ENCODE measurements at places on chromosomes 4 and X.

- no peak for DNase-seq
Observed at GRCh38 chr4:38188631-38189101, 228.5 kb downstream of the PTTG2 start.

DNA sequence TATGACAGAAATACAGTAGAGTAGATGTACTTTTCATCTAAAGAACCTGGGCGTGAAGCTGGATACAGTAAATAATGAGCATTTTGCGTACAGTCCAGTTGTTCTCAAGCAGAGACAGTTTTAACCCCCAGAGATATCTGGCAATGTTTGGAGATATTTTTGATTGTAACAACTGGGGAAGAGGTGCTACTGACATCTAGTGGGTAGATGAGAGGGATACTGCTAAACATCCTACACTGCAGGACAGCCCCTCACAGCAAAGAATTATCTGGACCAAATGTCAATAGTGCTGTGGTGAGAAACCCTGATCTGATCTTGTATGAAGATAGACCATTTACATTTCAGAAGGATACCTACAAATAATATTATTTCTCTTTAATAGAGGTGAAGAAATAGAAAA is 200.2 kb upstream of the FAM47A start:
- no peak for DNase-seq

- no peak for DNase-seq
Observed at GRCh38 chr4:167000141-167000852, 234.0 kb downstream of the SPOCK3 start.

- no peak for DNase-seq
Observed at GRCh38 chr4:24078347-24078962, 188.6 kb upstream of the PPARGC1A start.

GRCh38 chrX:130109429-130110378 is 593 bp downstream of the ELF4 start:
- DNase-seq = no peak

- no peak for DNase-seq
Observed at GRCh38 chr4:75514949-75515612, 808 bp downstream of the THAP6 start.

DNA sequence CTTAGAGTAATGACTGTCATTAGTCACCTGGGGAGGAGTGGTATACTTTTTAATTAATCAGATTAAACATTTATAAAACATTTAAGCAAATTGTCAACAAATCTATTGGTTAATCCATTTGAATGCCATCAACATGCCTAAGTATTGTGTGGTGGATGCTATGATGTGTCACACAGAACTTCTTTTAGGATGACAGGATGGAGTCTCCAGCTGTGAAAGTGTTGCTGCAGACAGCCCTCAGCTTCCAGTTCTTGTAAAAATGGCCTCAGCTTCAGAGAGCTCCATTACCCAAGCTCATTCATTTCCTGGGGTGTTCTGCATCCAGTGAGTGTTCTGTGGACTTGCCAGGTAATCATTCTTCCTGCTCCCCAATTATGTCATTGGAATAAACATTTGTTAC is 74.3 kb upstream of the CLNK start:
- no peak for DNase-seq

- no peak for DNase-seq
Observed at GRCh38 chrX:137342969-137343368, 223.0 kb upstream of the ZIC3 start.

GRCh38 chr4:102447413-102447812 is 53.7 kb upstream of the NFKB1 start:
- DNase-seq = no peak

GRCh38 chr4:113635739-113636437 is 125.7 kb downstream of the CAMK2D start:
- DNase-seq = no peak

- DNase-seq = no peak
Observed at GRCh38 chr4:124867536-124867935, 155.0 kb upstream of the ANKRD50 start.

GRCh38 chrX:106177106-106177981 is 9.2 kb downstream of the PWWP3B start:
- DNase-seq = no peak

DNA sequence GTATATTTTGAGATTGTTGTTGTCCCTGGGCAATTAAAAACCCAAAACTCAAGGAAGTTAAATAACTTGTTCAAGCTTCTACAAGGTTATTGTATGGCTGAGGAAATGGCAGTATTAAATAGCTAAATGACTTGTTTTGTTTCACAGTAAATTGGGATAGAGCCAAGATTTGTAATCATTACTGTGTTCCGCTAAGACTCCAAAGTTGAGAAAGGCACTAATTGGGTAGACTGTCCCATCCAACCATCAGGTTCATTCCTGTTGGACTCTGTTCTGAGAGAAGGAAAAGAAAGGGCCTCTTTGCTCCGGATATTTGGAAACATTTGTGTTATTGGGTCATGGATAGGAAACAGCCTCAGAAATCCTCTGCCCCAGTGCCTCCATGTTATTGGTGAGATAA is 82.2 kb downstream of the DCLK2 start:
- DNase-seq = no peak

DNA sequence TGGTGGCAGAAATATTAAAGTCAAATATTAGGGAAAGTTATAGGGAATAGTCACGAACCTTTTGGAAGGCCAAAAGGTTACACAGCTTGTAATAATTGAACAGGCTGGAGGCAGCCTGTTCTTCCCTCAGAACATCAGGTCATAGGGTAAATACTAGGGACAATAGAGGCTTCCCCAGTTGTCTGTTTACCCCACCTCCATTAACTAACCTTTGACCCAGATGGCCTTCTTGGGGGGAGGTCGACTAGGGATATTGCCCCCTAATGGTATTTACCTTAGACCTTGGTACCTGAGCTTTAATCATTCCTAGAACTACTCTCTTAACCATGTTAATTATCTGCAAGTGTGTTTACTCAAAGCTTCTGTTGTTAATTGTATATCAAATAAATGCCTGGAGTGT is 26.0 kb downstream of the C4orf17 start:
- DNase-seq = no peak

DNA sequence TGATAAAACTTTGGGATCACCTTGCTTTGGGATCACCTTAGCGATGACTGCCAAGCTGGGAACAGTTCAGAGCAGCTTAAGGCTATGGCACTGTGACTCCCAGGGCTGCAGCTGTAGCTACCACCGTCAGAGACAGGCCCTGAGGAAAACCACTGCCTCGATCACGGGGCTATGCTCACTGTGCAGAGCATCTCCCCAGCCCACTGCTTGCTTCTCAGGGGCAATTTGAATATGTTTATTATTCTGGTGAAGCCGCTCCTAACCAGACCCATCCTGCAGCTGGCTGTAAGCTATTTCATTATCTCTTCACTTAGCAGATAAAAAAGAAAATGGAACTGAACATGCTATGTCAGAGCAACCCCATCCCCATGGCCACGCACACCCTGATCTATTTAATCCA is 328.5 kb downstream of the EVC2 start:
- no peak for DNase-seq

DNA sequence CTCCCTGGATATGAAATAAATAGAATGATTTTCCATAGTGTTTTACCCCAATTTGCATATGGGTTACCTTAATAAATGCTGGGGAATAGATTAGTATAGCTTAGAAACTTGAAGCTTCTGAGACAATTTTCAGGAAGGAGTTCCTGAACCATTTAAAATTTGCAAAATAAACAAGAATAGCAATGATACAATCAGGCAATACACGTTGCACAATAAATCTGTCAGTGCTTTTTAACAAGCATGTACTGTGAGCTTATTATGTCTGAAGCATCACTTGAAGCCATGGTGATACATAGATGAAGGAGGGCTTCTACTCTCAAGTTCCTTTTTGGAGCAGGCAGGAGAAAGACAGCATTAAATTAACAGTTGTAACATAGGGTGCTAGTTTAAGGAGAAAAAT is 84.2 kb upstream of the WDFY3 start:
- DNase-seq = no peak

DNA sequence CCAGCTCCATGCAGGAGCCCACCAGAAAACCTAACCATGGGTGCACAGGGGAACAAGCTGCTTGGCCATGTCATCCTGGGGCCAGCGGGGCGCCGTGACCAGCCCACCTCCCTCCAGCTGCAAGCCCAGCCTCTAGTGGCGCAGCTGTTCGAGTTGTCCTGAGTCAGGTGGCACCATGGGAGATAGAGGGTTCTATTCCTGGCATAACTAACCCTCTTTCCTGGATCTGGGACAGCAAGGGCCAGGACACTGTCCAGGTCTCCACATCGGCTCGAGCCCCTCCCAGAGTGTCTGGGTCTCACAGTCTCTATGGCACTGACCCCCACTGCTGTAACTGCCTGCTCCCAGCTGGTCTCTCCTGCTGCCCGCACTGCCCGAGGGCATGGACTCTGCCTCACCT is 16.7 kb downstream of the ABLIM2 start:
- DNase-seq = no peak

- DNase-seq = no peak
Observed at GRCh38 chr4:182894681-182895275, 22.4 kb downstream of the DCTD start.

DNA sequence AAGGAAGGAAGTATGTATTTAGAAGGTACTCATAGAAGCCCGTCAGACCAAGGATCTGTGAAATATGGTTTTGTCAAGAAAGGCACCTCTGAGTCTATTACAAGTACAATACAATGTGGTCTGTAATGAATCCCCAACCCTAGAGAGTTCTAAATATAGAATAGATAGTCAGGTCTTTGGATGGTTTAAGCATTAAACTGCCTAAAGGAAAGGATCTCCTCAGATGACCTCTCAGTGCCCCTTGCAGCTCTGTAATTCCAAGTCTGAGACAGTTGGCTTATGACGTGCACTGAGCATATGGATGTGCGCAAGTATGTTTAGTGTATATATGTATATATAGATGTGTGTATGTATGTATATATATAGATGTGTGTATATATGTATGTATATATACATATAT is 62.0 kb downstream of the CCSER1 start:
- DNase-seq = no peak

GRCh38 chrX:136863826-136864225 is 16.7 kb downstream of the RBMX start:
- DNase-seq = no peak

DNA sequence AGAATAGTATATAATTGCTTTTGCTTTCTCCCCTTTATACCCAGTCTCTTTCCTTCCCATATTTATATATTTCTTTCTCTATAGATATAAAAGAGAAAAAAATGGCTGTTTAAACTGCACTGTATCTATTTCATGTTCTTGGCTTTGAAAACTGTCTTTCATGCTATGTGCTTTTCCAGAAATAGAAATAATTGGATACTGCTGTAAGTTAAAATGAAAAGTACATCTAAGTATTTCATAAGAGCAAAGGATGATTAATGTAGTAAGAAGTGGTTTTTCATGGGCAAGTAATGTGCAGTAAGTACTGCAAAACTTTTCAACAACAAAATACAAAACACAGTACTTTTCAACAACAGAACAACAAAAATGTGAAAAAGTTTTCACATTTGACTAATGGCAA is 237.9 kb downstream of the SNCA start:
- DNase-seq = no peak

GRCh38 chrX:98077440-98077839 is 1193.7 kb downstream of the RPA4 start:
- no peak for DNase-seq

DNA sequence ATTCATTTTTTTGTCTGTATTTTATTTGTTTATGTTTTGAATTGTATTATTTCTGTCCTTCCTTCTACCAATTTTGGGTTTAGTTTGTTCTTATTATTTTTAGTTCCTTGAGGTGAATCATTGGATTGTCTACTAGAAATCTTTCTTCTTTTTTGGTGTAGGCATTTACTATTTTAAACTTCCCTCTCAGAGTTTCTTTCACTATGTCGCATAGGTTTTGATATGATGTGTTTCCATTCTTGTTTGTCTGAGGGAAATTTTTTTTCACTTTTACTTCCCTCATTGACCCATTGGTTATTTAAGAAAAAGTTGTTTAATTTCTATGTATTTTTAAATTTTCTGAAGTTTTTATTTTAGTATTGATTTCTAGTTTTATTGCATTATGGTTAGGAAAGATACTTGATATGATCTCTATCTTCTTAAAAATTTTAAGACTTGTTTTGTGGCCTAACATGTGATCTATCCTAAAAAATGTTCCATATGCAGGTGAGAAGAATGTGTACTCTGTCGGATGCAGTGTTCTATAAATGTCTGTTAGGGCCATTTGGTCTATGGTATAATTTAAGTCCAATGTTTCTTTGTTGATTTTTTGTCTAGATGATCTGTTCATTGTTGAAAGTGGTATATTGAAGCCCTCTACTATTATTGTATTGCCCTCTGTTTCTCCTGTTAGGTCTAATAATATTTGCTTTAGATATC is 68.8 kb downstream of the IL15 start:
- no peak for DNase-seq

- DNase-seq = no peak
Observed at GRCh38 chr4:94256828-94257227, 49.2 kb downstream of the SMARCAD1 start.

- no peak for DNase-seq
Observed at GRCh38 chrX:13386636-13387035, 66.8 kb upstream of the ATXN3L start.

DNA sequence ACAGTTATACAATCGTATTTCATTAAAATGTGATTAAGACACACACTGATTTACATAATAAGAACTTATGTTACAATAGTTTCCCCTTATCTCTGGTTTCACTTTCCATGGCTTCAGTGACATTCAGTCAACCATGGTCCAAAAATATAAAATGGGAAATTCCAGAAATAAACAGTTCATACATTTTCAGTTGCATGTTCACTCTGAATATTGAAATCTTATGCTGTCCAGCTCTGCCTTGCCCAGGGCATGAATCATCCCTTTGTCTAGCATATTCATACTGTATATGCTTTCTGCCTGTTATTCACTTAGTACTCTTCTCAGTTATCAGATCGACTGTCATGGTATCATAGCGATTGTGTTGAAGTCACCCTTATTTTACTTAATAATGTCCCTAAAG is 173.8 kb upstream of the DCAF12L2 start:
- DNase-seq = no peak

DNA sequence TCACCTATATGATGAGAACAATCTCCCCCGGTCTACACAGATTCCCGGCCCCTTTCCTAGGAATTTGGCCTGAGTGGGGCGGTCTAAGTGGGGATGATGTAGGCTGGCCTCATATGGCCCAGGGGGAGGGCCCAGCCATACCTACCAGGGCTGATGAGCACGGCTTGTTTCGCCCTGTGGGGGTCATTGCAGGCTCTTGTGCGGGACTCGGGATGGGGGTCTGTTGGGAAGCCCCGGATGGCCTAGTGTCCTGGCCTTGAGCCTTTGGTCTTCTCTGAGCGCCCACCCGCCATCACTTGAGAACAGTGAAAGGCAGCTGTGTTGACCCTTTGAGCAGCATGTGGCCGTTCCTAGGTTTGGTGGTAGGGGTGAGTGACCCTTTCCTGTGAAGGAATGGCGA is 4.8 kb upstream of the CTAG2 start:
- DNase-seq = no peak

DNA sequence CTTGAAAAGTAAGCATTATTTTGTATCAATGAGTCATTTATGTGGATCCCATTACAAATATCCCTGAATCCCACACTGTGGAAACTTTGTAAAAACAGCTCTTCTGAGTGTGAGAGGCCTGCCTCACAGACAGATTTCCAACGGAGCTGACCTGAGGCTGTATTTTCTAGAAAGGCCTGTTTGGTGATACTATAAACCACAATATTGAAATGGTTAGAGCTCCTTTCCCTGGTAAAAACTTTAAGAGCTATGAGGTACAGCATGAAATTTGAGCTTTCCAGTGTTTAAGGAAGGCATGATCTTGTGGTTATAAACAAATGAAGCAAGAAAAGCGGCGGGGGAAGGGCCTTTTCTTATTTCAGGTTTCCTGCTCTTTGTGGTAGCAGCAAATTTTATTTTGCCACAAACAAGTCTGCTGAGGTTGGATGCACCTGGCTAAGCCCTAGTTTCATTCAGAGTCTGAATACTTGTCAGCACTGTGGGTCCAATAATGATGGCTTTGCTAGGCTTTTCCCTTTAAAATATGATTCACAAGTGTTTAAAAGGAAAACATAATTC is 86.8 kb upstream of the ETNPPL start:
- no peak for DNase-seq
